ENCODE measurements at places on chromosomes 5 and 9. TPM values are rescaled to one million over a fixed set of nuclear protein-coding genes. Genes with fewer than 3 reads are reported as not detected.

RAI14 gene
- 20.0 TPM for total RNA-seq

PTPDC1 gene
- 22.9 TPM for total RNA-seq

DNA sequence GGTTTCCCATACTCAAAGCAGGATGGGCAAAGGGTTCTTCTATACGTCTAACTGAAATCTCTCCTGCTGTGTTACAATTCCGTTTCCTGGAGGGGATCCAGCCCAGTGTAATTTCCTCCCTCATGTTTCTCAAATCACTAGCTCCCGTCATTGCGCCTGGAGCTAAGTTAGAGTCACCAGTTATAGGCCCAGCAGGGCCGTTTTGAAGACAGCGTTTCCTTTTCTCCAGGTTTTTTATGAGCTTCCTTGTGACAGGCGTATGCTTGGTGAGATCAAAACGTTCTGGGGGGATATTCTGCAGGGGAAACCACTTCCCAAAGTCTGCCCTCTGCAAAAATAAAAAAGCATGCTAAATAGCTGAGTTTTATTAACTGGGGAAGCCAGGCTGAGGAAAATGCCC is 53.0 kb upstream of the WWC1 start:
- no peak for DNase-seq

- DNase-seq, result peak; percentile 60
These were observed 59.3 kb downstream of the SLC46A2 start for GRCh38 chr9:112831281-112831851.

DNA sequence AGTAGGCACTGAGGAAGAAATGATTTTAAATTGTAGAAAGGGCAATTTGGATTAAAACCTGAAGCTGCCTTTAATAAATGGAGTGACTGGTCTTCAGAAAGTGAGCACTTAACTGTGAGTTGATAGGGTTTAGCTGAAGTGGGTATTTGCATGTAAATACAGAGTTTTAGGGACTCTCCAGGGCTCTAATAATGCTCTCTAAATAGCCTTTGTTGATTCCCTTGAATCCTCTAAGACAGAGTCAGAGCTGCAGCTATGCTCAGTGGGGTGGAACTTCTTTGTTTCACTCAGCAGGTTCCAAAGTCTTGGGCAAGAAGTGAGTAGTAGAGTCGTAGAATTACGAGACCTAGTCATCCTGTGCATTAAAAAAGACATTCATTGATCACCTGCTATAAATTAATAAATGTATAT is 21.4 kb downstream of the GLRA1 start:
- no peak for DNase-seq

GRCh38 chr9:10678010-10678409 is 65.2 kb upstream of the PTPRD start:
- DNase-seq, result no peak

NME5 gene
- total RNA-seq, result 14.7 TPM

DNA sequence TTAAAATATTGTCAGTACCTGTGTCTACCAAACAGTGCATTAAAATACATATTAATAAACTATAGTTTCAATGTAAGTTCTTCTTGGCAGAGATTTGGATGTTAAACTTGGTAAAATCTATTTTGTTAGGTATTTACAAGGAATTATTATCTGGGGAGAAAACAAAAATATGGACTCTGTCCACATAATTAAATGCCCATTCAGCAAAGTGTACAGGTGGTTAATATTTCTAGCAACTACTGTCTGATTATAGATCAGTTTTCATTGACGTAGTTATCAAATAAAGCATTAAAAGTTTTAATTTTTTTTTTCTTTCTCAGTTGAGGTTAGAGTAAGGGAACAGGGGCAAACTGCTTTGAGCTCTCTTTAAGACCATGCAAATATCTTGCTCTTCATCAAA is 88.9 kb downstream of the NNT start:
- no peak for DNase-seq

GRCh38 chr9:23342291-23342690 is 483.7 kb downstream of the ELAVL2 start:
- no peak for DNase-seq

FST gene
- 12.4 TPM for total RNA-seq

DNA sequence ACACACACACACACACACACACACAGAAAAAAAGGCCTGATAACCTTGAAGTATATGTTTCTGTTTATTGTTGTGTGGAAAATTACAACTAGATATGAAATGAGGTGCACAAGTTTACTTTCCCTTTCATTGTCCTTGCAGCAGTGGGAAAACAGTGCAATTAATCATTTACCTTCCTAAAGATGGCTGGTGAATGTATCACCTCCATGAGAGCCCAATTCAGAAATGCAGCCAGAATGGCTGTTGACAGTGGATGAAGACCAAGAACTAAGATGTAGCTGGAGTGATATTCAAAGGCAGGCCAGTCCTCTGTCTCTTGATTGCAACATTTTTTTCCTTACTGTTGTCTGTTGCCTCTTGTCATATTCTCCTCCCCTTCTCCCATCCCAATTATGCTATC is 49.6 kb upstream of the EIF4EBP3 start:
- no peak for DNase-seq

DNA sequence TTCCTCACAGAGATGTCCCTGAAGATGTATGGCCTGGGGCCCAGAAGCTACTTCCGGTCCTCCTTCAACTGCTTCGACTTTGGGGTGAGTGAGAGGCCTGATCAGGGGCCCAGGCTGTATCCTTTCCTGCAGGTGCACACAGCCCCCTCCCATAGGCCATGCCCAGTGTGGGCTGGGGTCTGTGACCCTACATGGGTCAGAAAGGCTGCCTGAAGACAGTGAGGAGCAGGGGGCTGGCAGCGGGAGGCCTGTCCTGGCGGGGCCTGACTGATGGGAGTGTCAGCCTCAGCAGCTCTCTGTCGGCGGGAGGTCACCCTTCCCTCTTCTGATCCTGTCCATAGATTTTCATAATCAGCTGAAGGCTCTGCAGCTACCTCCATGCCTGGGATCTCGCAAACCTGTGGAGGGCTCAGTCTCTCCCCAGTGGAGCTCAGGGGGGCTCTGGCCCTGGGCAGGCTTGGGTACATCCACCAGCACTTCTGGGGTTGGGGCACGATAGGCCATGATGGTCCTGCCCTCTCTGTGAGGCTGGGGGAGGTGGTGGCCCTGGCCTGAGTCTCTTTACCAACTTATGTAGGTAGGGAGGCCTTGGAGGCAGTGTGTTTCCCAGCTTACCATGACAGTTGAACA is 98.5 kb downstream of the CACNA1B start:
- no peak for DNase-seq

DHX29 gene
- total RNA-seq, result 34.3 TPM

DNA sequence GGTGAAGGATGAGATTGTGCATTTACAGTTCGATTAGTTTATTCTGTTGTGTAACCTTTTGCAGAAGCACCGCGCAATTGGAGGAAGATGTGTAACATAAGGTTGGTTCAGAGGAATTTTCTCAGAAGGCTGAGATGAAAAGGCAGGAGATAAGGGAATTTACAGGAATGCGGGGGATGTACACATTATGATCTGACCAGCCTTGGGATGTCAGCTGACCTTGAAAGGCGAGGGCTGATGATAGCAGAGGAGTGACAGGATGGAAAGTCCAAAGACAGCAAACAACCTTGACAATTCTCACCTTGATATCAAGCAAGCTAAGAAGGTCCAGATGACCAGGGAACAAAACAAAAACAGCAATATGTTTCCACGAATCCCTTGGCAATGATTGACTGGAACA is 88.8 kb downstream of the OTULIN start:
- no peak for DNase-seq

- no peak for DNase-seq
These were observed 293.4 kb downstream of the EDIL3 start for GRCh38 chr5:84091127-84091799.

- DNase-seq, result no peak
These were observed 2.3 kb downstream of the IFNB1 start for GRCh38 chr9:21075484-21075883.

- DNase-seq, result peak; percentile 33
These were observed 3.0 kb upstream of the DNAJB5 start for GRCh38 chr9:34986540-34987047.

C5orf58 gene
- not detected for total RNA-seq

DNA sequence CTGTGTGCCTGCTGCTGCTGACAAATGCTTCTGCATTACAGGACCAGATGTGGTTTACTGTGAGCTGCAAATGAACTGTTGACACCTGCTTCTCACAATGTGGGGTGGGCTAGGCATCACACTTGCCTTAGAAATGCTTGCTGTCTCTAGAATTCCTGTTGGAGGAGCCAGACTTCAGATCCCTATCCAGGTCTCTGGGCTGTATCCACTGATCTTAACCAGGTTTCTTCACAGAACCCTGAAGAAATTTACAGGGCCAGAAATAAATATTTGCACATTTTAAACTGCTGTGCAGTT is 255.4 kb downstream of the FAM114A2 start:
- DNase-seq, result no peak

DNA sequence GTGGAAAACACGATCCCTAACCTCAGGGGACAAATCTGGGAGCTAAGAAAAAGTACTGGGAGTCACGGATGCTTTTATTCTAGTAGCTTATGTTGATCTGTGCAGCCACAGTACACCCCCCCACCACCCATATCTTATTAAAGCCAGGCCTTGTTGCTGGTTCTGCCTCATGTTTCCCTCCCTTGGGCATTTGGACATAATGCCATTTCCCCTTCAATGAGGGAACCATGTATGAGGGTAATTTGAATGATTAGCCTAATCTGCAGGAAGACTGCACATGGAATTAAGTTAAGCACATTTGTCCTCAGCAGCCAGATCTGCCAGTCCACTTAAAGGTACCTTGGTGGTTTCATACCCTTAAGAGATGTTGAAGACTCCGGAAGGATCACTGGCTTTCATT is 102.0 kb downstream of the ARHGAP26 start:
- no peak for DNase-seq

DNA sequence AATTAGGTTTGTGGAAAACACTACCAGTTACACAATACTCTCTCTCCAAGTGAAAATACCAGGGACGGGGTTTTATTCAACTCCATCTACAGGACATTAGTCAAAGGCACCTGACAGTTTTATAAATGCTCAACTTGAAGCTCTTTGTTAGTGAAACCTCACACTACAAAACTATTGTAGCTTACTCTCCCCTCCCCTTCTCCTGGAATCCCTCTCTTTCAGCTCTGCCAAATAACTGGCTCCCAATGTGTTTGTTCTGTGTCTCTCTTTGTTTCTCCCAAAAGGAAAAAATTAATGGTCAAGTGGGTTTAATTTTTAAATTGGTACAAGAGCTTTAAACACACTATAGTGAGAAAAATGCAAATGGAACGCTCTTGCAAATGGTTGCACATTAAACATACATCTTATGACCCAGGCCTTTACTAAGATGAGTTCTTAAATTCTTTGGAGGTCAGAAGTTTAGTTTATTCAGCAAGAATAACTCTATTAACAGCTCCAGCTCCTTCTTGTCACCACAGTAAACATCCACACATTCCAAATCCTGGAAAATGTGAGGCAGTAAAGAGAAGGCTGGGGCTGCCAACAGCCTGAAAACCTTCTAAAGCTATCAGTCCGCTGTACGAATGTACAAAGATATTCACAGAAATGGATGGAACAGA is 48.4 kb downstream of the ZNF608 start:
- DNase-seq, result no peak

SHISAL2B gene
- total RNA-seq, result not detected

SLC36A1 gene
- total RNA-seq, result 14.1 TPM

- no peak for DNase-seq
These were observed 14.9 kb downstream of the XPA start for GRCh38 chr9:97682242-97682641.

PITX1 gene
- not detected for total RNA-seq

F2RL2 gene
- 0.27 TPM for total RNA-seq

DNA sequence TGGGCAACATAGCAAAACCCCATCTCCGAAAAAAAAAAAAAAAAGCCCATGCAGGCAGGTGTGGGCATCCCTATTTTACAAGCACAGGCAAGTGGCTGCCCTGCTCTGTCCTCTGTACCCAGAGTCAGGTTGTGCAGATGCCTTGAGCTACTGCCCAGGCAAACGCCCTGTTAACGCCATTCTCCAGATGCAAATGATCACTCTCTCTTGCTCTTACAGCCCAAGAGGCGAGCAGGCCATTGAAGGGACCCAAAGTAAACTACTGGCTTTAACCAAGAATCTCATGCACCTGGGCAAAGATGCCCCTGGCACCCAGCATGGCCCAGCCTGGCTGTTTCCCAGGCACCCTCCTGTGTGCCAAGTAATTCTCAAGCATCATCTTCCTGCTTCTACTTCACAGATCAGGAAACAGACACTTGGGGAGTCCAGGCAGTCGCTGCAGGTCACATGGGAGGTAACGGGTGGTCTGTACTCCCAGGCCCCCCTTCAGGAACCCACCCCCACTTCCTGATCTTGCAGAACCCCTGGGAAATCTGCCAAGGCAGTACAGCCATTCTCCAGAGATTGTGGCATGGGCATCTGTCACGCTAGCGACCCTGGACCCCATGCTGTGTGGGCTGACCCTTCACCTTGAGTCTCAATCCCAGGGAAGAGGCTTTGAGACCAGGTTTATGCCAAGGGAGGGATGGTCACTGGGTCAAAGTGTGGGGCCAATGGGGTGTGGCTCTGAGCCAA is 14.2 kb downstream of the EEIG1 start:
- no peak for DNase-seq

- no peak for DNase-seq
These were observed 361.7 kb upstream of the FTMT start for GRCh38 chr5:121489972-121490371.

GRCh38 chr5:161420521-161420920 is 126.0 kb downstream of the GABRB2 start:
- peak; percentile 60 for DNase-seq

- DNase-seq, result no peak
These were observed 7.7 kb upstream of the PTPDC1 start for GRCh38 chr9:94076557-94076956.

Data from cerebellum (tissue), 4 donors.